ENCODE measurements at places on chromosomes 13 and 19. TPM values are rescaled to one million over a fixed set of nuclear protein-coding genes. Genes with fewer than 3 reads are reported as not detected.
A peak's percentile ranks its signal among the peaks of the same experiment; 100 is the strongest.

DNA sequence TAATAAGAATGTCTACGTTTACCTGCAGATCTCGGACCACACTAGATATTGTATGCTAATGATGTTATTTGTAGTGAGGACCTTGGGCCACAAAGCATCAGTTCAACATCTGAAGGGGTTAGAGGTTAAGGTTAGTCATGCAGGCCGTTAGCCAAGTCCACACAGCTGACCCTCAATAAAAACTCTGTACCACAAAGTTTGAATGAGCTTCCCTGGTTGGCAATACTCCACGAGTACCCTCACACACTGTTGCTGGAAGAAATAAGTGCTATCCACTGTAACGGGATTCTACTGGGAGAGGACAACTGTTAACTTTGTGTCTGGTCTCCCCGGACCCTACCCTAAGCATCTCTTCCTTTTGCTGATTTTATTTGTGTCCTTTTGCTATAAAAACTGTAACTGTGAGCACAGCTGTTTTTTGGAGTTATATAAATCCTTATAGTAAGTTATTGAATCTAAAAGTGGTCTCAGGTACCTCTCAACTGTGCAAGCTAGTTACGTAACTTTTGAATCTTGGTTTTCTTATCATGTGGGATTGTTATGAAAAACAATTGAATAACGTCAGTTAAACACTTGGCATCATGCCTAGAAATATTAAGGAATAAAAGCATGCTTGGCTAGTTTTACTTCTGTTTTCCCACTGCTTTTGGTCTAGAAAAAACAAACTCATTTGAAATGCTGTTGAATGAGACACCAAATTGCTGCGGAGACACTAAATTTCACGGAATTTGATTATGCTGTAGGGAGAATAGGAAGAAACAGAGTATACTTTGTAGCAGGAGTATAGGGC lies 181.5 kb downstream of the DNAJC3 start:
- peak; percentile 55 for DNase-seq

The PEAK3 gene
- polyA plus RNA-seq: 0.19 TPM

The SERTM1 gene
- not detected for polyA plus RNA-seq

GRCh38 chr13:47144782-47145181 lies 247.9 kb upstream of the HTR2A start:
- no peak for DNase-seq

DNA sequence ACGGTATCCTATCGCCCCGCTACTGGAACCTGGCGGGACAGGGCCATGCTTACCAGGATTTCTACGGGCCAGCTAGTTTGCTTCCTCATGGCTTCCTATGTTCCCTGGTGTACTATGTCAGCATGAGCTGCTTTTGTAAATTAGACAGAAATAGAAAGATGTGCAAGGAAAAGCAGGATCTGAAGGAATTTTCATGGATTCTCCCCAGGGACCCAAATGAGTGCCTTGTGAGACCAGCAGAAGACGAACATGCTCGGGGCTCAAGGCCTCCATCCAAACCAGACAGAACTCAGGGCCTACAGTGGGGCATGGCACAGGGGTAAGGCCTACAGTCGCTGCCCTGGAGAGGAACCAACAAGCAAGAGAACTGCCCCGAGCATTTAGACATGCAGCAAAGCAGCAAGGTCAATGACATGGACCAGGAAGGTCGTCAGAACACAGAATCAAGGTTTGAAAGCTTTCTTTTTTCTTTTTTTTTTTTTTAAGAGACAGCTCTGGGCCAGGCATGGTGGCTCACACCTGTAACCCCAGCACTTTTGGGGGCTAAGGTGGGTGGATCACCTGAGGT lies 17.3 kb downstream of the EPS15L1 start:
- DNase-seq: no peak

- DNase-seq: peak; percentile 86
Measured at GRCh38 chr19:48553676-48554384, 1.9 kb downstream of the SULT2B1 start.

DNA sequence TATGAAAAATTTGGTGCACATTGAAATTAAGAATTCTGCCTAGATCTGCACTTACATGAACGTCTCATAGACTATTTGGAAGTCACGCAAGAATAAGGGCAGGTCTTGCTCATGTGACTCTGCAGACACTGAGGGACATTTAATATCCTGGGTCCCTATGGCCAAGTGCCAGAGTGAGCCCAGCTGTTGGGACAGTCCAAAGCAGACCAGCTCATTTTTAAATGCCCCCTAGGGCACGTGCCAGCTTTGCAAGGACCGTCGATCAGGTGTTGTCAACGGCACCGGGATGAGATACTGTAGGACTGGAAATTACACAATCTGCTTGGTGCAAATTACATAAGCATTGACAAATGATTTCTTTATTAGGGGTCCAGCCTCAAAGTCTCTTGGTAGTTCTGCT lies 293.6 kb downstream of the TEX29 start:
- DNase-seq: no peak

The CLDND2 gene
- not detected for polyA plus RNA-seq

The NRTN gene
- 0.17 TPM for polyA plus RNA-seq

The MAG gene
- polyA plus RNA-seq: not detected

- DNase-seq: no peak
Measured at GRCh38 chr13:49421391-49421790, 22.5 kb downstream of the CAB39L start.

The KLK8 gene
- polyA plus RNA-seq: not detected

The HPN gene
- not detected for polyA plus RNA-seq

DNA sequence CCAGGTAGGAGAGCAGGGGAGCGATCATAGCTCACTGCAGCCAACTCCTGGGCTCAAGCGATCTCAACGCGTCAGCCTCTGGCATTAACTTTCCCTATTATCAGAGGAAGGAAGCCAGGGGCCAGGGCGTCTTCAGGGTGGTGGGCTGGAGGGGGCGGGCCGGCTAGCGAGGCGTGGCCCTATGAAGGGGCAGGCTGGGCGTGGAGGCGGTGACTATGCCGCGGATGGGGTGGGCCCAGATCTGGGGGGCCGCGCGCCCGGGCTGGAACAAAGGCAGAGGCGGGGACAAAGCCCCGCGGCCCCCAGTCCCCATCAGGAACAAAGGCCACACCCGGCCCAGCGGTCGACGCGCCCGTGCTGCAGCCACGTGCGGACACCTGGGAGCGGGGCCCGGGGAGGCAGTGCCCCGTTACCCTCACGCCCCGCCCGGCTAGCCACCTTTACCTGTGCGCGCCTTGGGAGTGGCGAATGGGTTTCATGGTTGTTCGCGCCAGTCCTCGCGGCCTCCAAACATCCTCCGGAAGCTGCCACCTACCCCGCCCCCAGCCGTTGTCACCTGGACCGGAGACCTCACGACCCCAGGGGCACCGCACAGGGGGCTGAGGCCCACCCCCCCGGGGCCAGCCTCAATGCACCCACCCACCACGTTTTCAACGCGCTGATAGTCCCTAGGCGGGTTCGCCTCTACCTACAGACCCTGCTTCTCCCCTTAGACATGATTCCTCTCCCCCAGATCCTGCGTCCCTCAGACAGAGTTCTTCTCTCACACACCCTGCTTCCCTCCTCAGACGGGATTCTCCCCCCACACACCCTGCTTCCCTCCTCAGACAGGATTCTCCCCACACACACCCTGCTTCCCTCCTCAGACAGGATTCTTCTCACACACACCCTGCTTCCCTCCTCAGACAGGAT lies 5.4 kb upstream of the TRIM28 start:
- DNase-seq: no peak

The HCST gene
- polyA plus RNA-seq: 0.93 TPM

The ZNF66 gene
- 0.55 TPM for polyA plus RNA-seq

DNA sequence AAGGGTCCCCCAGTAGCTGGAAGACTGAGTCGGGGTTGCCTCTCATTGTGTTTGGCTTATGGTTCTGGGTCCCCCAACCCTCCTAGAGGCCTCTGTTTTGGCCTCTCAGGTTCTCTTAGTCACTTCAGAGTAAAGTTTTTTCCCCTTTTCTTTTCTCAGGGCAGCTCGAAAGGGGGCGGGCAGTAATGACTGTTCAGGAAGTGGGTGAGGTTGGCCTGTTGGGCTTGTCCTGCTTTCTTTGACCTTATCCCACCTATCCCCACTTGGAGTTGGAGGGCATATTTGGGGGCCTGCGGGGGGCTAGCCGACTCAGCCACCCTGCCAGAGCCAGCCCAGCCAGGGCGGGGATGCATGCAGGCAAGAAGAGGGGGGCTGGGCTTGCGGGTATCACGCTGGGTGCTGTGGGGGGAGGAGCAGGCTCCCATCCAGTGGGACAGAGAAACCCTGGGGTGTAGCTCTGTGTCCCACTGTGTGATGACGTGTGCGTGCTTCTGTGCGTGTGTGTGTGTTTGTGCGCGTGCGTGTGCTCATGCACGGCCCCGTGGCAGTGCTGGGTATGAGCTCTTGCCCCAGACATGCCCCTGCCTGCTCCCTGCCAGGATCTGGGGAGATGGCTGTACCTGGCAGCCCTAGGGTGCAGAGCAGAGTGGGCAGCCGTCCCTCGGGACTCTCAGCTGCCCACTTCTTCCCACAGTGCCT lies 1.4 kb downstream of the CIC start:
- DNase-seq: no peak

DNA sequence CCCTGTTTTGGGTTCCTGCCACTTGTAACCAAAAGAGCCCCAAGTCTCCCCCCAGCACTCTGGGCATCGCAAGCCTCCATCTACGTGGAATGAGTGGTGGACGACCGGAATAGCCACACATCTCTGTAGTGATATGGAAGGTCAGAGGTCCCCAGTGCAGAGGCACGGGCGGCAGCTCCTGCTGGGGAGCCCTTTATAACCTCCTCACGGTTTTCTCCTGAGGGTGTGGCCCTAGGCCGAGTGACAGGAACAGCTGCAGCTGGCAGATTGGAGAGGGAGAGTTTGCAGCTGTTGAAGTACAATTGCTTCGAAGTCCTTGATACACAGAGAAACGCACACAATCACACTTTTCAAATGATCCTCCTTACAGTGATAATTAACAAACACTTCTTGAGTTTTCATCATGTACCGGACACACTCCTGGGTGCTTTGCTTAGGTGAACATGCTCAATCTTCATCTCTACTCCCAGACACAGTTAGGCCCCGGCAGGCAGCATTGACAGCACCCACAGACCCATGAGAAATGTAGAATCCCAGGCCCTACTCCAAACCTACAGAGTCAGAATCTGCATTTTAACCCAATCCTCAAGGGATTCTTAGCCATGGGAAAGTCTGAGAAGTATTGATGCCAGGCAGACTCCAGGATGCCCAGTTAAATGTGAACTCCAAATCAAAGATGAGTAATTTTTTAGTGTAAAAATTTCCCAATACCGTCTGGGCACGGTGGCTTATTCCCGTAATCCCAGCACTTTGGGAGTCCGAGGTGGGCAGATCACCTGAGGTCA lies 4.9 kb upstream of the ZNF787 start:
- DNase-seq: no peak

The SLC7A10 gene
- polyA plus RNA-seq: not detected

The FGF21 gene
- polyA plus RNA-seq: not detected

- no peak for DNase-seq
Measured at GRCh38 chr13:32423592-32423991, 4.3 kb downstream of the N4BP2L1 start.

GRCh38 chr13:31950111-31950815 lies 81.3 kb upstream of the FRY start:
- DNase-seq: no peak

- peak; percentile 74 for DNase-seq
Measured at GRCh38 chr13:108993346-108993745, 363.9 kb downstream of the MYO16 start.

The F2RL3 gene
- 0.03 TPM for polyA plus RNA-seq

- DNase-seq: no peak
Measured at GRCh38 chr13:74620308-74620707, 486.1 kb upstream of the KLF12 start.

GRCh38 chr13:29279356-29280254 lies 315.9 kb downstream of the SLC7A1 start:
- no peak for DNase-seq

DNA sequence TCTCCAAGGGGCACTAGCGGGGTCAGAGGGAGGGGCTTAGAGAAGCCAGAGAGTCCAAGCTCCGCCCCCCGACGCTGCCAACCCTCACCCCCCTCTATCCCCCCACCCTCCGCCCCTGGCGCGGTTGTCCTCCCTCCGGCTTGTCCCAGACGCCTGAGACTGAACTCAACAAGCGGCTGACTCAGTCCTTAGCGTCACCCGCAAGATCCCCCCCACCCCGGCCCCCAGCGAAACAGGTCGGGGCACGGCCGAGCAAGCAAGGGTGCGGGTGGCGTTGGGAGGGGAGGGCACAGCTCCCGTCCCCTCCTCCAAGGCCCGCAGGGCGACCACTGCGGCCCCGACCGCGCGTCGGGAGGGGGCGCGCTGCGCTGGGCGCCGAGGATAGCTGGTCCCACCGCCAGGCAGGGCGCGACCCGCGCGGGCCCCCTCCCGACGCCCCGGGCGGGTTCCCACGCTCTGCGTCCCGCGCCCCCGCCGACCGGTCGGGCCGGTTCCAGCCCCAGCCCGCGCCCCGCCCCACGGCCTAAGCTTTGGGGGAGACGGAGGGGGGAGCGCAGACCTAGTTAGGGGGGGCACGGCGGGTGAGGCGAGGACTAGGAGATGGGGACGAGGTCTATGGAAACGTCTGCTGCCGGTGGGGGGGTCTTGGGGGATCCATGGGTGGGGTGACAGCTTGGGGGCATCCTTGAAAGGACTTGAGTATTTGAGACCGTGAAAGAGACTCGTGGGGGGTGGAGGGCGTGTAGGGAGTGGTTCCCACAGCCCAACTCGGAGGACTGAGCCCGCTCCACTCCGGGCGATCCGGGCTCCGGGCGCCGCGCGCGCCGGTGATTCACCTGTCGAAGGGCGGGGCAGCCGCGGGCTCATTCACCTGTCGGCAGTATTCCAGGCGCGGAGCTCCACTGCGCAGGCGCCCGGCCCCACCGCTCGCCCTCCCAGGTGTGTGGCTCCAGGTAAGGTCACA lies 5.1 kb downstream of the NOTCH3 start:
- peak; percentile 61 for DNase-seq

Data from IMR-90 (cell line).